Neural crest cell (in vitro differentiated cells): ENCODE measurements at places on chromosomes 7 and 10.

DNA sequence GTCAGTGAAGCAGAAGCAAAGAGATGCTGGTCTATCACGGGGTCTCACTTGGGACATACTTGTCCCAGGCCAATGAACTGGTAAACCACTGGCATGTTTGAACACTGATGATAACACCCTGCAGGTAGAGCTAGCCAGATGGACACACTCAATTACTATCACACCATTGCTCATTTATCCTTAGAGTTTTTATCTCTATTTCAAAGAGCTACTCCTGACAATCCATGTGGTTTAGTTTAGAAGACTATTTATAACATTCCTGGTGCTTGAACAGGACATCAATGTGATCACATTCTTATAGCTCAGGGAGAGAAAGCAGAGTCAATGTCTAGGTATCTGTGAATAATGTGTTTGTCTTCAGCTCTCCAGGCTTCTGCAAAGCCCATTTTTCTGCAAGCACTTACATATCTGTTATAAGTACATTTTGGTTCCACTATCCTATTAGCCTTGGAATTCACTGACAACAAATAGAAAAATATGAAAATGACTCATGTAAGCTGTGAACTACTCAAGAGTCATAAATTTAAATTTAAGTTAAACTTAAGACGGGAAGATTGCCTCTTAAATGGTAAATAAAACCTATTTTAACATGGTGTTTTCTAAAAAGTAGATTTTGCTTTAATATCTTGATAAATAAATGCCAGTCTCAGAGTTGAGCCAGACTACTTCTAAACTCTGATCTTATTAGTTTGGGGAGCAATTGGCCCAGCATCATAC, 106.7 kb upstream of the MBL2 start:
- no peak for DNase-seq

- no peak for DNase-seq
Measured at GRCh38 chr7:74066626-74067025, 17.0 kb upstream of the LIMK1 start.

DNA sequence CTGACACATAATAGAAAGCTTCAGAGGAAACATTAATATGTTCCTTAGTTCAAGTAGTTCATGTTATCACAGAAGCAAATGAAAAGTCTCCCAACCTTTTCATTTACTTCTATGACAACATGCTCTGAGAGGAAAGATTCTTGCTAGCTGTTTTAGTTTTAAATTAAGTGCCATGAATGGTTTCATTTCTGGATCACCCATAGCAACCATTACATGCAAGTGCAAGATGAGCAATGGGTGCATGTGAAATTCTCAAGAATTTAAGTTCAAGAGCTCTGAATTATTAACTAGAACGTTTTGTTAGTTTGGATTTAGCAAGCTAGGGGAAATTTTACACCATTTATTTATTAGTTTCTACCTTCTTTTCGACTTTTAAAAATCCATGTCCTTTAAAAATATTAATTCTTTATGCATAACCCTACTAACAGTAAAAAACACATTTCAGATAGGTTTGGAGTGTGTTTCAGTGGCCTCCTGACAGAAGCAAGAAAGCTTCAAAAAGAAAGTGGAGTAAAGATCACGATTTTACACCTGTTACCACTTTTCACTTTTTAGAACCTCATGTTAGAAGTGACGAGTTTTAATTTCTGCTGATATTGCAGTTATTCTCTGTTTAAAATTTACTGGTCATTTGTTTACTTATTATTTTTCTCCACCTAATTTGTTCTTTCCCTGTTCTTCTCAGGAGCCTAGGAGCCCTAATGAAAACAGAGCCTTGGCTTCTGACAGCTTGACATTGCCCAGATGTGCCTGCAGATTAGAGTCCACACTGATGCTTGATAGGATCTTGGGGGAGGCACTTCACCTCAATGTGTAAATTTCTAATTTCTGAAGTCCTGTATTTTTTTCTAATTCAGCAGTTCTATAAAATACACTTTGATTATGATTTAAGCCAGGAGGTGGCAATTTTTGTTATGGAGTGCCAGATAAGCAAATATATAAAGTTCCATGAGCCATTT, 995.3 kb upstream of the PHF14 start:
- no peak for DNase-seq

DNA sequence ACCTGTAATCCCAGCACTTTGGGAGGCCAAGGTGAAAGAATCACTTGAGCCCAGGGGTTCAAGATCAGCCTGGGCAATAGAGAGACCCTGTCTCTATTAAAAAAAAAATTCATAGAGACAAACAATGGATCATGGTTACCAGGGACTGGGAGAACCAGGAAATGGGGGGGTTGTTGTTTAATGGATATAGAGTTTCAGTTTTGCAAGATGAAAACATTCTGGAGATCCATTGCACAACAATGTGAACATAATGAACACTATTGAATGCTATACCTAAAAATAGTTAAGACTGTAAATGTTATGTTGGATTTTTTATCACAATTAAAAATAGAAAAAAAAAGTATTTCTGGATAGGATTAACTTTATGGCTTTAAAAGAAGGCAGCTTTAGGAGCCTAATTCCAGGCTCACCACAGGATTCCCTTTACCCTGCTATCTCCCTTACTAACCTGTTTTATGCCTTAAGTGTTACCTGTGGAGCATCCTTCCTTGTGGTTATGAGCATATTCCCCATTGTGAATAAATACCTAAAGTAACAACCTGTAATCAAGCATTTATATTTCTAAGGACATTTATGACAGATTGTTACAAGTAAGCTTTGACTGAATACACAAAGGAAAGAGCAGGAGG, 45.1 kb upstream of the SGCE start:
- no peak for DNase-seq

DNA sequence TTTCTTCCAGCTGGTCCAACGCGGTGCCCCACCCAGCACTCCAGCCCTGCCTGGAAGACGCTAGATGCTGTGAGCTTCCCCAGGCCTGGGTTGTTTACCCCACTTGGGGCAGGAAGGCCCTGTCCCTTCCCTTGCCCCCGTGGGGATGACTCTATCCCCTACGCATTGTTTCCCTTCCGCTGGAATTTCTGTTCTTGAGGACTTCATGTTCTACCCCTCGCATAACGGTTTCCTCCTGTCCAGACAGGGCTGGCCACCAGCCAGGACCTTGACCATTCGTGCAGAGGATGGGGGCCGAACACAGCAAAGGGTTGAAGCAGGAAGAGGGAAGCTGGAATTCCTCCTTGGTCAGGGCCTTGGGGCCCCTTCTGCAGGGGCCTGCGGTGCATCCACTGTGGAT, 14.7 kb upstream of the SERPINE1 start:
- DNase-seq = no peak

DNA sequence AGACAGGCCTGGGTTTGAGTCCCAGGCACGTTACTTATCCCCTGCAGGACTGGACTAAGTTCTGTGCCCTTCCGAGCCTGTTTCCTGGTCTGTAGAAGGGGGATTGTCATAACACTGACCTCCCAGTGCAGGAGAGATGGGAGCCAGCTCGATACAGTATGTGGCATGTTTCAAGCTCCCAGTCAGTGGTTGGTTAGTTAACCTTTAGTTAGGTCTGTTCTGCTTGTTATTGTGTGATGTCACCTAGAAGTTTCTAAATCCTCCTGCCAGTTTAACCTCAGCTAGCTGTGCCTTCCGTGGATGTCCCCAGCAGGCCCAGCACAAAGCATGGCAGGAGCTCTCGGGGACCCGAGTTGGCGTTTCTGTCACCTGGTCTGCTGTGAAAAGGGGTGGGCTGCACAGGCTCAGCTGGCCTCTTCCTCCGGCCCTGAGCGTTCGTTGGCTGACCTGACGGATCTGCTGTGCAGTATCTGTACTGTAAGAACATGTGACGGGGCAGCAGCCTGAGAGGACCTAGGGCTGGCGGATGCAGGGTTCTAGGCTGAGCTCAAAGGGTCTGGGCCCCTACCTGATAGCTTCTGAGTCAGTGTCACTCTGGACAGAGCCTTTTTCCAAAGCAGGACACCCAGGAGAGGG, 53.0 kb downstream of the SPOCK2 start:
- no peak for DNase-seq

DNA sequence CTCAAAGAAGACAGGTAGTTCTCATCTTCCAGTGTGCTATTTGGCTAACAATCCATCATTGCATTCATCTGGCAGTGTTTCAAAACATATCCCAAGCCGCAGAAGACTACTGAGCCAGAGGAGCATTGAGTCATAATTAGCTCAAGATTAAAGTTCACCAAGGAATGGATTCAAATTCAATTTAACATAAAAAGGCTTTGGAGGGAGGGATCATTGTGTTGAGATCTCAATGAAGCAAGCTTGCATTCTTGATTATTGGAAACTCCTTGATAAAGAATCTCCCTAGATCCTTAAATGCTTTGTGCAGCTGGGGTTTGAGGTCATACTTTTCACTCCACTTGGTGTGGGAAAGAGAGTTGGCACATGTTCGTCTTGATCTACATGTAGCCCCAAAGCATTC, 142.8 kb upstream of the SEMA3A start:
- no peak for DNase-seq

- no peak for DNase-seq
Measured at GRCh38 chr10:131193923-131194322, 117.6 kb downstream of the TCERG1L start.

DNA sequence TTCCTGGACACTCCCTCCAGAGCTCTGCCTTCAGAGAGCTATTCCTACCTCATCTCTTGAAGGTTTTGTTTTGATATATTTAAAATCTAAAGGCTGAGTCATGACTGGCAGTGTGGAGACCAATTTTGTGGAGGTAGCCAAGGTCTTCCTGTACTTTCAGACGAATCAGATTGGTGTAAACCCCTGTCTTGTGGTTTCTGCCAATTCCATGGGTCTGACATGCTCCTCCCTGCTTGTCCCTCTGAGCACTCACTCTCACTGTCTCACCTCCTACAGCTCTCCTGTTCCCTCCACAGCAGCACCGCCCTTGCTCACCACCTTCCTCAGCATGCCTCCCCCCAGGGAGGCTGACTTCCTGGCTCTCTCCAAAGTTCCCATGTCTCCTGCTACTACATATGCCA, 179.8 kb downstream of the NPSR1 start:
- DNase-seq = no peak

GRCh38 chr10:106440355-106440754, 724.2 kb downstream of the SORCS1 start:
- no peak for DNase-seq

DNA sequence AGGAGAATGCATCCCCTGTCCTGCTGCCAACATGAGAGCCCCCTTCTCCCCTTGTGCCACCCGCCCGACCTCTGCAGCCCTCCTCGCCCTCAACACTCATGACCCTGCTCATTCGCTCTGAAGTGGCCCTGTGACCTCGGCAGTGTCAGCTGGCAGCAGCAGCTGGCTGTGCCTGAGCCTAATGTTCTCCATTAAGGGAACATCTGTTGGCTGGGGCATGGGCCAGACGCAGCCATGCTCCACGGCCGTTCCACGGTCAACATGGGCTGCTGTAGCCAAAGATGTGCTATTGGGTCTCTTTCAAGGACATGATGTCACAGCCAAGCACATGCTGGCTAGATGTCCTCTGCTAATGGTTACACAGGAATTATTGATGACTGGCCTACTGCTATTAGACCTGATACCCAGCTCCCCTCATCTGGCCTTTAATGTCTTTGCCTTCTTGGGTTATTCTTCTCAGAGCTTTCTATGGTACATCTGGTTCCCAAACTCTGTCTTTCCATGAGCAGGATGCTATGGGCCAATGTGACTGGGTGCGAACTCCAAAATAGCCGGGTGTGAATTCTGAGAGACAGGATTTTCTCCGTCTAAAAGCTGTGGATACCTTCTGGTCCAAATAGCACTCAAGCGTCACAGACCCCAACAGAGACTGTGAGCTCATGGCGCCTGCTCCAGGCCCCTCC, 22.4 kb downstream of the ADCYAP1R1 start:
- DNase-seq = no peak

GRCh38 chr7:70406186-70406949, 725.6 kb upstream of the GALNT17 start:
- no peak for DNase-seq

- DNase-seq = peak; percentile 65
Measured at GRCh38 chr10:30433306-30433729, 666 bp upstream of the MAP3K8 start.

- no peak for DNase-seq
Measured at GRCh38 chr10:124324856-124325632, 93.7 kb downstream of the OAT start.
